Stomach (tissue), 19 donors: ENCODE measurements at places on chromosomes 11 and 22.

GRCh38 chr22:39101226-39101625 lies 4.2 kb downstream of the APOBEC3H start:
- no peak for DNase-seq

GRCh38 chr11:112884012-112884767 lies 77.0 kb upstream of the NCAM1 start:
- no peak for DNase-seq

- peak; percentile 47 for DNase-seq
Measured at GRCh38 chr11:63622323-63622722, 8.1 kb upstream of the PLAAT3 start.

GRCh38 chr11:90774727-90775566 lies 552.1 kb upstream of the CHORDC1 start:
- no peak for DNase-seq

DNA sequence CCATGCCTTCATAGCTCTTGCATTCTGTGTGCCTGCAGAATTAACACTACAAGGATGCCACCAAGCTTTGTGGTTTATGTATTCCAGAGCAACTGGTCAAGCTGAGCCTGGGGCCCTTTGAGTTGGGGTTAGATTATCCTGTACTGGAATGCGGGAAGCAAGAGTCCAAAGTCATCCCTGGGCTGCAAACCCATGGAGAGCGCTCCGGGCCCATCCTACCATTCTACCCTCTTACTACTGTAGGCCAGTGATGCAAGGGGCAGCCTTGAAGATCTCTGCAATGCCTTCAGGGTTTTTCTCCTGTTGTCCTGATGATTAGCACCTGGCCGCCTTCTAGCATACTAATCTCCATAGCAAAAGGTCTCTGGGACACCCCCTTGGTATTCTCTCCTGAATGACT lies 51.3 kb downstream of the TUG1 start:
- DNase-seq = no peak

GRCh38 chr22:22933100-22933806 lies 45.6 kb downstream of the IGLL5 start:
- no peak for DNase-seq
